ENCODE measurements at places on chromosomes 3 and 15.

DNA sequence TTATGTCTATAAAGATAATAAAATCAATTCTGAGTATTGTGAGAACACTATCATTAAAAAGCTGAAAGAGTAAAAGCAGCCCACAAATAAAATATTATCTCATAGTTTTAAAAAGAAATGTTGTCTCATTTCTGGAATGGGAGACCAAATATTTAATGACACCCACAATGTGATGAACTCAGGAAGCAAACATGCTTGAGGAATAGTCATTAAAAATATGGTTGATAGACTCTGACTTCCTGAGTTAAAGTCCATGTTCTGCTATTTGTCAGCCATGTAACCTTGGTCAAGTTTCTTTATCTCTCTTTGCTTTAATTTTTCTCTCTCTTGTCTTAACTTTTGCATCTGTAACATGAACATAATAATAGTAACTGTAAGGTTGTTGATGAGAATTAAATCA lies 35.5 kb upstream of the CHMP2B start:
- DNase-seq: no peak

DNA sequence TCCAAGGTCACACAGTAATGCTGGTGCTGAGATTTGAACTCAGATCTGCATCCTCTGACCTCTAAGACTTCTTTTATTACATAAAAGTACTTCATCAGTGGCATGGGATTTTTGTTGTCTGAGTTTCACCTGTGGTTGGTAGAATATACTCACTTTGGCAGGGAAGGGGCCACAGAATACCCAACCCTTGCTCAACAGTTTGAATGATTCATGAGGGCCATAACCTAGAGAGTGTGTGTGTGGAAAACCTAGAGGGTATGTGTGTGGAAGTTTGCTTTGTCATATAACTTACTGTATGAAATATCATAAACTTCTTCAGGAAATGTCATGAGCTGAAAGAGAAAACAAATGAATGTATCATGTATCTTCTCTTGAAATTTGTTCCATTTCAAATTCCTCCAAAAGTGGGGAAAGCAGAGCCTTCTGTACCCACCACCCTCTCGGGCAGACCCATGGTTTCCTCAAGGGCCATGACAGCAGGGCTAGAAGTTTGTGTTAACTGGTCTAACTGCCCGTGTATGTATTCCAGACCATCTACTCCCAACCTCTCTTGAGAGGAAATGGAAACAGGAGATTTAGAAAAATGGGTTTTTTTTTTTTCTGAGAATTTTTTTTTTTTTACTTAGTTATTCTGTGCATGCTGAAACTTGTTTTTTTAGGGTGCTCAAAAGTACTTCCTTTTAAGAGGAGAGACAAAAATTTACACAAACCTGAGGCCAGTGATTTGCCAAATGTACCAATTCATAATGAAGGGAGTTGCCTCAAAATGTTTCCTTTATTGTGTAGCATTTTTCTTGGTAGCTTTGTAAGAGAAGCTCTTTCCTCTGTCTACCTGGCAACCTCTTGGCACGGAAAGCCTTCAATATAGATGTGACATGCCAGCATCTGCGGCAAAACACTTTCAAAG lies 127.0 kb downstream of the TPRG1 start:
- DNase-seq: no peak

GRCh38 chr3:173703771-173704170 lies 306.2 kb downstream of the NLGN1 start:
- DNase-seq: no peak

DNA sequence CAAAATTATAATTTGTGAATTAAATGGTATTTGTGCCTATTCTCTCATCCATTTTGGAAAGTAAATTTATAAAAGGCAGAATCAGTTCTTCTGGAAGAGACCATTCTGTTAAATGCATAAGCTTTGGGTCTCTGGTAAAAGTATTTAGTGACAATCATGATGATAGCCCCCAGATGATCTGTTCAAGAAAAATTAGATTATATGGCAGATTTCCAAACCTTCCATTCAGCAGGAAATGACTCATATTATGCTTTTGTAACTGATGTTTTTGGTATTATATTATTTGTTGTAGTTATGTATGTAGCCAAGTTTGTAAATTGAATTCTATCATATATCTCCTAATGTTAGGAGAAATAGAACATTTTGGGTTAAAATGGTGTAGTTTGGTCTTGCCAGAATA lies 340.8 kb upstream of the DPH6 start:
- DNase-seq: no peak

GRCh38 chr3:30989276-30990030 lies 95.0 kb upstream of the GADL1 start:
- no peak for DNase-seq

DNA sequence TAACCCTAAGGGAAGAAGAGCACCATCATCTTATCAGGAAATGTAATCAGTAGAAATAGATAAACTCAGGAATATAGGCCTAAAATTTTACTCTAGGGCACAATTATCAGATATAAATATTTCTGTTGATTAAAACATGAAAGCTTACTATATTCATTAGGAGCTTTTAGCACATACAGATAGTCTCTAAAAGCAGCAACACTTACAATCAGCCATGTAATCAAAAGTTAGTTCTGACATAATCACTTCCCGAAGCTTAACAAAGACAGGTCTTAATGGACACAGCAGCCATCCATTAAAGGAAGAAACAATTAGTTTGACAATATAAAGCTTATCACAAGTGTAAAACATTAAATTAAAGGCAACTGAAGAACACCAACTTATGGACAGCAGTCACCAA lies 30.6 kb downstream of the DCLK3 start:
- no peak for DNase-seq

All from NCI-H2227 treated with DMSO at 0.1 percent for 48 hours (cell line).